ENCODE measurements at places on chromosomes 2 and 18. TPM values are rescaled to one million over a fixed set of nuclear protein-coding genes. Genes with fewer than 3 reads are reported as not detected.

DNA sequence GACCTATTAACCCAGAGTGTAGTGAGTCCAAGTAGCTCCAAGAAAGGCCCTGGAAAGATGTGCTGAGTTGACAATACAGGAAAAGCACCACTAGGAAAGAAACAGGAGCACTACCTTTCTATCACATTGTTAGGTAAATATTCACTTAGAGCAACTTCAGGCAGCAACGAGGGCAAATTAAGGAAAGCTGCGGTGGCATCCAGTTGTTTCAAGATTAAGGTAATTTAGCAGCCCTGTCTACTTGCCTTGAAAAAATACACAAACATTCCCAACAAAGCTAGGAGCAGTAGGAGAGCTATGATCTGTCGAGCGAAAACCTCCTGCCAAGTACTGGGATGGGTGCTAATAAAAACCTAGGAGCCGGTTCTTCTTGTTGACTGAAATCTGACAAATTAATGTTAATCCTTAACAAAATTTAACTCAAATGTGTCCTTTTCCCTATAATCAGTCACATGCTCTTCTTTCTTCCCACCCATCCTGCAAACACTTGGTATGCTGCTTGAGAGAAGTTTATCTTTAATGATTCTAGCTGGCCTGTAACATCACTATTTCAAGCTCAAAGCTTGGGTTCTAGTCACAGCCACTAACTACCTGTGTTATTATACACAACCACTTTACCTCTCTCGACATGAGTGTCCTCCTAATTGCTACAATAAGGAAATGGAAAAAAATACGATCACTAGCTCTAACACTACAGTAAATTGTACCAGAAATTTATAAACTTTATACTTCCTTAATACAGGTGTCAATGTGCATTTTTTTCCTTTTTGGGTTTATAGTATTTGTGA lies 2.0 kb downstream of the ACAA2 start:
- no peak for DNase-seq

- no peak for DNase-seq
These were observed 463.1 kb upstream of the DDX18 start for GRCh38 chr2:117351396-117351795.

Gene CHRNG
- total RNA-seq, result not detected

- no peak for DNase-seq
These were observed 237.9 kb downstream of the BABAM2 start for GRCh38 chr2:28128281-28128950.

Gene SCN2A
- 0.83 TPM for total RNA-seq

DNA sequence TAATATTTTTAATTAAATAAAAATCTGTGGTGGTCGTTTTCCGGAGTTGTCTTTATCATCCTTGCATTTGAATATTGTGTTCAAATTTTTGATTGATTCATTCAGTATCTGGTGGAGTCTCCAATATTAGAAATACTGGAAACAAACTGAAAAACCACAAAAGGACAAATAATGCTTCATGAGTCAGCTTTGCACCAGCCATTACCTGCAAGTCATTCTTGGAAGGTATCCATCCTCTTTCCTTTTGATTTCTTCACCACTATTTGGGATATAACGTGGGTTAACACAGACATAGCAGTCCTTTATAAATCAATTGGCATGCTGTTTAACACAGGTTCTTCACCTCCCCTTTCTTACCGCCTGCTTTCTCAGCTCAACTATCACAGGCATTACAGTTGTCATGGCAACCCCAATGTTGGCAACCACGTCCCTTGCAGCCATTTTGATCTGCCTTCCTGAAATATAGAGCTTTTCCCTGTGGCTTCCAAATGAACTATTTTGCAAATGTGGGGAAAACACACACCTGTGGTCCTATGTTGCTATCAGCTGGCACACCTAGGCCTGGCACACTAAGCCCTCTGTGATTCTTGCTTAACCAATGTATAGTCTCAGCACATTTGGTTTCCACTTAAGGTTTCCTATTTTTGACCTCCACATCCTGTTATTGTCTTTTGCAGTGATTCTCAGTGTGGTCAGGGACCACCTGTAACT lies 6.5 kb downstream of the CTLA4 start:
- DNase-seq, result no peak

Gene CRACDL
- 1.3 TPM for total RNA-seq

- no peak for DNase-seq
These were observed 1083.8 kb upstream of the NRXN1 start for GRCh38 chr2:52115750-52116149.

DNA sequence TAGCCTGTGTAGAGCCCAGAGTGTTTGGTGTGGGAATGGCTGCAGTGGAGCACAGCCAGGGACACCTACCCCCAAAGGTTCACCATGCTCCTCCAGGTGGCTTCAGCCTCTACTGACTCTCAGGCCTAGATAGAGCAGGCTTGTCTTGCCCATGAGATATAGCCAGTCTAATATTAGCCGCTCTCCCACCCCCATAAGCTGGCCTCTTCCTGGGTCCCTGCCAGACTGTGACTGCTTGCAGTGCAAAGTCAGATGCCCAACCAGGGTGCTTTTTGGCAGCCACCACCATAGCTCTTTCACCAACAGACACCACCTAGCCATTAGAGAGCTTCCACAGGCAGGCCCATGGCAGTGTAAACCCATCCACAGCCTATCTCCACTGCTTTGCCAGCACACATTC lies 405.3 kb downstream of the MBD2 start:
- DNase-seq, result no peak

GRCh38 chr2:234680688-234681619 lies 184.1 kb upstream of the ARL4C start:
- peak; percentile 20 for DNase-seq

Gene CDH19
- not detected for total RNA-seq

- DNase-seq, result no peak
These were observed 154.8 kb downstream of the RNF152 start for GRCh38 chr18:61738042-61738441.

Gene L3MBTL4
- 2.8 TPM for total RNA-seq

- DNase-seq, result no peak
These were observed 138.8 kb downstream of the WDSUB1 start for GRCh38 chr2:159147690-159148089.

- no peak for DNase-seq
These were observed 59.4 kb downstream of the MMADHC start for GRCh38 chr2:149527998-149528755.

- DNase-seq, result peak; percentile 90
These were observed 7.4 kb upstream of the B3GNT7 start for GRCh38 chr2:231387904-231388724.

Gene FAM228A
- total RNA-seq, result not detected

Gene ALS2
- total RNA-seq, result 27.5 TPM

GRCh38 chr2:60033325-60033724 lies 520.1 kb downstream of the BCL11A start:
- DNase-seq, result no peak

DNA sequence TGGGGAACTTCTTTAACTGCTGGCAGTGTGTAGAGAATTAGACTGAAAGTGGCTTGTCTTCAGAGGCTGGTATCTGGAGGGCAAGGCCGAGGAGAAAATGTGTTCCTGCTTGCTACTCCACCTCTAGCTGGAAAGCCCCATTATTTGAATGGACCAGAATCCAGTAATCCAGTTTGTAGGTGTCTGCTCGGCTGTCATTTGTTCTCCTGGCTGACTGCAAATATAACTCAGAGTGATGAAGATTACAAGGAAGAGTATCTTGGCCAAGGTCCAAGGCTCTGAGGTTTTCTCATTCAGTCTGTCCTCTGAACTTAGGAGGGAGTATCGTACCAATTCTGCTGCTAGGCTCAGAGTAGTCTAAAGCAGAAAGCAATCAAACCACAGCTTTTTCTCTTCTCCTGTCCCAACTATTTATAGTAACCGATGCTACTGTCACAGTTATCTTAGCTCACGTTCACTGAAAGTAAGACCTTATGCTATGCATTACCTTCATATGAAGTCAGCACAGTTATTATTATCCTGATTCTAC lies 228.6 kb downstream of the SETBP1 start:
- no peak for DNase-seq

DNA sequence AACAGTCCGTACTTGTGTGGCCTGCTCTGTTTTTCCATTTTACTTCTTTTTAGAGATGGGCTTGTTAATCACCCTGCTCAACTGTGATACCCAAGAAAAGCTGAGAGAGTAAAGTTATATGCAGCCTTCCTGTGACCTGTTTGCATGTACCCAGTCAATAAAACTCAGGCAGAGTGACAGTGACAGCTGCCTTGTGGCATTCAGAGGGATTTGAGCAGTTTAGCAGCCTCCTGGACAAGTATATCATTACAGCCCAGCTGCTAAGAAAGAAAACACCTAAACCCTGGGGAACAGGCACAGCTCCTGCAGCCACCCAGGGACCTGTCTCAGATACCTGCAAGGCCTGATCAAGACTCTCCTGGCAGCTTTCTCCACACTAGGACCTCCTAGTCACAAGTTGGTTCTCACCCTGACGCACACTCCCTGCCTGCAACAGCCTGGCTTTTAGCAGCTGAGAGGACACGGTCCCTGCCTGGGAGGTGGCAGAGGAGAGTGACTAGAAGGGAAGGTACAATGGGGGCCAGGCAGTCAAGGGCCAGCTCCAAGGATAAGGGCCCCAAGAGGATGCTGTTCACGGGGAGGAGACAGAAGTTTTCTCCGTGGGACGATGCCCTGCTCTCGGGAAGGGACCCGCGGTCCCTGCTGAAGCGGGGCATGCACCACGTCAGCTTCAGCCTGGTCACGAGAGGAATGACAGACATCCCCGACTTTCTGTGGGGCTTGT lies at the start of gene LRRC30:
Gene LRRC30, plus strand, starts transcription at position 464 of the 724 bp plus-strand sequence. Its CDS starts 50 bp downstream, at position 514.
- no peak for DNase-seq

GRCh38 chr2:41413813-41414485 lies 633.9 kb upstream of the PKDCC start:
- no peak for DNase-seq

- no peak for DNase-seq
These were observed 55.9 kb downstream of the KCTD18 start for GRCh38 chr2:200453853-200454534.

GRCh38 chr2:15182275-15182674 lies 378.9 kb downstream of the NBAS start:
- no peak for DNase-seq

- no peak for DNase-seq
These were observed 914 bp downstream of the STEAP3 start for GRCh38 chr2:119224391-119225104.

GRCh38 chr2:100206731-100207255 lies 64.4 kb upstream of the AFF3 start:
- DNase-seq, result no peak

GRCh38 chr2:79638954-79639353 lies 126.1 kb downstream of the CTNNA2 start:
- no peak for DNase-seq

- DNase-seq, result no peak
These were observed 336.5 kb upstream of the TFPI start for GRCh38 chr2:187890690-187891089.

Gene CSRNP3
- 2.7 TPM for total RNA-seq

Gene C2orf92
- 4.9 TPM for total RNA-seq

GRCh38 chr2:215507836-215508235 lies 72.0 kb upstream of the FN1 start:
- DNase-seq, result no peak

GRCh38 chr2:133642791-133643191 lies 74.5 kb upstream of the NCKAP5 start:
- DNase-seq, result no peak

GRCh38 chr2:98608962-98609604 lies 694 bp downstream of the UNC50 start:
- peak; percentile 35 for DNase-seq

GRCh38 chr2:132562245-132562644 lies 107.8 kb downstream of the LYPD1 start:
- no peak for DNase-seq

Gene PRKAG3
- not detected for total RNA-seq

DNA sequence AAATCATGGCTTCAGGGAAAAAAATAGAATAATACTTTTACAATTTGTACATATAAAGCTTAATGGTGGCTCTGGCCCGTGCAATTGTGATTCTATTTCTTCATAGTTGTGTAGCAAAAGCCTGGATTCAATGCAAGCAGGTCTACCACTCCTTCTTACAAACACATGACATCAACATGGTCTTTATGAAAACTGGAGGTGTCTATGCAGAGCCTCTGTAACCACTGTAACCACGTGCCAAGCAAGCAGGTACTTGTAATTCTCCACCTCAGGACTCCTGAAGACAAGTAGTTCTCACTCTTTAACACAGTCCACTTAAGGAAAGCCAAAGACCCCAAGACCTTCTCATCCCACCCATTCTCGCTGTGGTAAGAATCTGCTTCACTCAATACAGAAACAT lies 62.6 kb downstream of the METTL4 start:
- no peak for DNase-seq

GRCh38 chr2:170020777-170021176 lies 157.2 kb upstream of the MYO3B start:
- DNase-seq, result no peak

DNA sequence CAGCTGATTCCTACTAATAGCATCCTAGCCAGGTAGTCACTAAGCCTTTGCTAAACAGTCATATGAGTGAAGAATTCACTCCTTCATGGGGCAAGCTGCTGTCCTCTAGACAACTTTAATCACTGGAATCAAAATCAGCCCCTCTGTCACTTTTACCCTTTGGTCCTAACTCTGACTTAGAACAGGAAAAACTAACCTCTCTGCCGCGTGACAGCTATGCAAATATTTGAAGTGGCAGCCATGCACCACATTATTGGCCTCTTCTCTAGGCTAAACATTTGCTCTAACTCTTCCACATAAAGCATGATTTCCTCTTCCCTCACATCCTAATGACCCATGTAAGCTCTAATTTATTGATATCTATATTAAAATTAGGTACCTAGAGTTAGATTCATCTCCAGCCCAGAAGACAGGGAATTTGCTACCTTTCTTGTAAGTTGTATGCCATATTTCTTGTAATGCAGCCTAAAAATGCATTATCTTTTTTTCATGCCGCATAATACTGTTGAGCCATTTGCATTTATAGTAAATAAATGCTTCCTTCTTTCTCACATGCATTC lies 12.8 kb upstream of the ONECUT2 start:
- DNase-seq, result no peak

- no peak for DNase-seq
These were observed 7.2 kb downstream of the MTHFD2 start for GRCh38 chr2:74205596-74205995.

- no peak for DNase-seq
These were observed 288.5 kb upstream of the SLC8A1 start for GRCh38 chr2:40740419-40740818.

Gene PLA2R1
- total RNA-seq, result 1.4 TPM

Gene EGR4
- total RNA-seq, result not detected

DNA sequence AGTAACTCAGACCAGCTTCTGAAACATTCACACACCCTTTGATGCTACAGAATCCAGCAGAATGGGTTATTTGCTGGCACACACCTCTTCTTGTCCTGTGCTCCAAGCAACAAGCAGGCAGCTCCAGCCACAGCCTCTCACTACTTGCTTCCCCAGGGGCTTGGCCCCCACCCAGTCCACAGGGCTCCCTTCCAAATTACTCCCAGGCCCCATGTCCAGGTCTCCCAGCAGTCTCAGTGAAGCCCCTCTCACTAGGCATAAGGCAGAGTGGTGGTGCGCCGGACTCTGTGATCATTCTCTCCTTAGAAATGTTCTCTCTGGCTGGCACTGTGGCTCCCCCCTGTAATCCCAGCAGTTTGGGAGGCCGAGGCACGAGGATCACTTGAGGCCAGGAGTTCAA lies 25.9 kb downstream of the ITM2C start:
- DNase-seq, result no peak

Gene SERPINB12
- not detected for total RNA-seq

Gene HS1BP3
- 8.0 TPM for total RNA-seq

Gene RUFY4
- not detected for total RNA-seq
